Fibroblast of skin of back (primary cell): ENCODE measurements at places on chromosomes 1 and 21.

DNA sequence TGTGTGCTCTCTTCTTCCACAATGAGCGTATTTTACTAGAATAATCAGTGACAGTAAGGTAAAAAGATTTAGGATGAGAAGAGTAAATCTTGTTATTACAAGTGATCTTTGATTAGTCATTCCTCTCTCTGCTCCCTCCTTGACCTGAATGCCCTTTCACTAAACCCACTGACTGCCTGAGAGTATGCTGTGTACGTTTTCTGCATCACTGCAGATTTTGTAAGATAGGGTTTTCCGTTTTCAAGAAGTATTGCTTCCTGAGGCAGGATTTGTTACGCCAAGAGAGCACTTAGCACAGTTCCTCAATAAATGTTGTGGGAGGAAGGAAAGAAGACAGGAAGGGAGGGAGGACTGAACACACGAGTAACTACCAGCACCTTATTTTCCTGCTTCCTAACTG lies 7.7 kb upstream of the LAMB3 start:
- DNase-seq = no peak

DNA sequence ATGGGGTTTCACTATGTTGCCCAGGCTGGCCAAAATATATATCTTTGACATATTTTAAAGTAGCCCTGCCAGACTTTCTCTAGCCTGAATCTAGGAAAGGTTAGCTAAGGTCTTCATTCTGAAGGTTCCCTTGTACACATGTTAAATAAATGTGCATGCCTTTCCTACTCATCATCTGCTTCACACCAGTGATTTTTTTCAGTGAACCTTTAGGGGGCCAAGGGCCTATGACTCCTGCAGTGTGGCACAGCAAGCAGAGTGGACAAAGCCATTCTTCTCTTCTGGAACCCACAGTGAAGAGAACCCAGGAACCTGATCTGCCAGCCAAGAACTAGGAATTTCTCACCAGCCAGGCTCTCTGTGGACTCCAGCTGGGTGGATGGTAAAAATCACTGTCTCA lies 22.9 kb downstream of the CBR1 start:
- no peak for DNase-seq

DNA sequence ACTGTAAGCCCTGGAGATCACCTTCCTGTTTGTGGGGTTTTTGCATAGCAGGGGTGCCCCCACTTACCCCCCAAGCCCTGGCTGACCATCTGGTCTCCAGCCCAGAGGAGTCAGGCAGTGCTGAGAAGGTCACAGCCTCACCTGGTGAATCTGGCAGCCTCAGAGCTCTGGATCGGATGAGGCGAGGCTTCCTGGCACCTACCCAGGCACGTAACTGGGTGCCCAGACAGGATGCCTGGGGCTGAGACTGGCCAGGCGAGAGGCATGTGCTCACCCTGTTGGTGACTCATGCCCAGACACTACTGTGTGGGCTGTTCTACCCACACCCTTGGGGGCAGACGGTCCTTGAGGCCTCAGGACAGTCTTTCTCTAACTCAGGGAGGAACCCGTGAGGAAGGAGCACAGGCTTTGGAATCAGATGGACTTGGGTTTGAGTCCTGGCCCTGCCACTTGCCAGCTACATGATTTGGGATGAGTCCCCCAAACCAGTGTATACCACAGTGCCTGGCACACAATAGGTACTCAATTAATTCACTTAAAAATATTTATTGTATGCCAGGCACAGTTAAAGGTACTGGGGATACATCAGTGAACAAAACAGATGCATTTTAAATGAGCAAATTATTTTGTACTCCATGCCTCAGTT lies 15.1 kb upstream of the PADI3 start:
- peak; percentile 99 for DNase-seq

DNA sequence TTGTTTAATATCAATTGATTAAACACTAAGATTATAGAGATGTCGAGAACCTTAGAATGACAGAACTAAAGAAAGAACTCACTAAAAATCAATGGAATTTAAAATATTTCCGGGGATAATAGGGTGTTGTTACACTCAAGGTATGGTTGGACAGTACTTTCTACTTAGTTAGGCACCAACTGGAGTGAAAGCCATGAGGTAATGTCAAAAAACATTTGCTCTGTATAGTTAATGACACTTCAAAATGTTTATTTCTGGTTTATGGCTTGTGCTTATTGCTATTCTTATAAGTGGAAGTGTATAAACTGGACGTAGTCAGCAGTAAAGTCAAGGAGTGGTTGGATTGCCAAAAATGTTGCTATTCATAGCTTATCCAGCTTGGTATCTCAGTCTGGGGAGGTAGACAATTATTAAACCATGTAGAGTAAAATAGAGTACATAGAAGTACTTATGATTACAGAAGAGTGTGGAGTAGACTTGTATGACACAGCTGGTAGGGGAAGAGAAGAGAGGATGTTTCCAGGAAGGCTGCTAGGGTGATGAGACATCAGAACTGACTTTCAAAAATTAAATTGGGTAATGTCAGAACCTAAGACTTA lies 56.5 kb upstream of the BMP8A start:
- no peak for DNase-seq

DNA sequence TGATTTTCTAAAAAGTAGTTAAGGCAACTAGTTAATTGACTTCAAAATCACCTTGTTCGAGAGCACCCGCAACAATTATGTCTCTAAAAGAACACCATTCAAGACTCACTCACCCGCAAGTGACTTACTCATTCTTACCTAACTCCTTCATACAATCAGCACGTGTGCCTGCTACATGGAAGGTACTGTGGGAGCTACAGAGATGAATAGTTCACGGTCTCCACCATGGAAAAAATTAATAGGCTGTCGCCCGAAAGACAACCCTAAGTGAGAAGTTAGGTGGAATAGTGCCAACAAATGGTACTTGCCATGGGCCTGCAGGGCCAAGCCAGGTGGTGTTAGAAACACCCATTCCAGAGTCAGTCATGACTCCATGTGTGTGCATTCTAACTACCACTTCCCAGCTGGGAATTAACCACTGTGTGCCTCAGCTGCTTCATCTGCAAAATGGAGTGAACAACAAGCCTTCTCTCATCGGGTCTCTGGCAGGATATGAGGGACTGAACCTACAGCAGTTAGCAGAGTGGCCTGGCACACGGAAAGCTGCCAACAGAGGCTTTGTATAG lies 7.1 kb downstream of the SSBP3 start:
- no peak for DNase-seq

GRCh38 chr1:41164727-41165126 lies 77.4 kb downstream of the SCMH1 start:
- DNase-seq = no peak

GRCh38 chr1:48007047-48007446 lies 9.9 kb upstream of the TRABD2B start:
- DNase-seq = no peak

DNA sequence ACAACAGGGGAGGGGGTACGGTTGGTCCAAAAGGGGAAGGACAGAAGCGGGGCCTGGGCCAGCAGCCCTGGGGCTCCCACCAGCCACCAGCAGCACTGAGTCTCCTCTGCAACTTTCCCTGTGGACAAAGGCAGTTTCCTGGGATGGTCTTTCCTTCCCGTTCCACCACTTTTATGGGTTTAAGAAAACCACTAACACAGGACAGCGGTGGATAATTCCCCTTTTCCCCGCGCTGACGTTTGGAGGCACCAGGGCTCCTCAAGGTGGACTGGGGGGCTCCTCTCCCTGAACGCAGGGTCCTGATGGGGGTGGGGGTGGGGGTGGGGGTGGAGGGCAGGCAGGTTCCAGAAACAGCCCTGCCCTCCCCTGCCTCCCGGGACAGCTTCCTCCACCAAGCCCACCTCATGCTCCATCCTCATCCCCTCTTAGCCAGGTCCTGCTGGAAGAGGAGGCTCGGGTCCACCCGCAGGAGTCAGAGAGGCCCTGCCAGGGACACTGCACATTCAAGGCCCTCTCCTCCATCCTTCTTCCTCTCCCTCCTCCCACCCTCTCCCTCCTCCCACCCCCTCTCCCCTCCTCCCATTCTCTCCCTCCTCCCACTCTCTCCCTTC lies 4.8 kb upstream of the COL6A1 start:
- no peak for DNase-seq

DNA sequence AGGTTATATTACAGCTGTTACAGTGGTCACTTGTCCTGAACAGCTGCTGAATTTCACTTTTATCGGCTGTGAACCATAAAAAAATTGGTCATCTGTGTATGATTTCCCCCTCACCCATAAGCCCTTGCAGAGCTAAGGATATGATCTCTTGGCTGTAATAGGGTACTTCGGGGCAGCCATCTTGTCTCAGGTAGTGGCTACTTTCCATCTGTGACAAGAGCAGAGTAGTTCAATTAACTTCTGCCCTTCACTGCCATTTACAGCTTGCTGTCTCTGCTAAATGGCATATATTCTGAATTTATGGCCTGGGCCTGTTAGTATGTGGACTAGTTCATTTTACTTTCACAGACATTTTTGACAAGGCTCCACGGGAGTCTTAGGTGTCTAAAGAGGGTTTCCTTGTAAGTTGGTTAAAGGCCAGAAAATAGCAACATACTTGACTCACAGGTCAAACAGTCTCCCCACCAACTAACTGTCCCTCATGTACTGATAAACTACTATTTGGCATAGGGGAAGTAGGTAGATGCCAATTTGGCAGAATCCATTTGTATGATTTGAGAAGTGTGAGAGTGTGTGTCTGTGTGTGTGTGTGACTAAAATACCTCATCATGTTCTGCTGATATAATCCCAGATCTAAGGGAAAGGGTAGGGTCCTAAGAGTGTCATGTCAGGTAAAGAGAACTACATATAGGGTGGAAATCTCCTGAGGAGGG lies 151.6 kb downstream of the KCTD3 start:
- DNase-seq = no peak

- peak; percentile 67 for DNase-seq
Measured at GRCh38 chr1:59638231-59638711, 176.5 kb upstream of the HOOK1 start.

GRCh38 chr1:226608699-226609505 lies 60.3 kb downstream of the STUM start:
- DNase-seq = peak; percentile 46

- no peak for DNase-seq
Measured at GRCh38 chr21:36949171-36950141, 17.0 kb downstream of the HLCS start.

DNA sequence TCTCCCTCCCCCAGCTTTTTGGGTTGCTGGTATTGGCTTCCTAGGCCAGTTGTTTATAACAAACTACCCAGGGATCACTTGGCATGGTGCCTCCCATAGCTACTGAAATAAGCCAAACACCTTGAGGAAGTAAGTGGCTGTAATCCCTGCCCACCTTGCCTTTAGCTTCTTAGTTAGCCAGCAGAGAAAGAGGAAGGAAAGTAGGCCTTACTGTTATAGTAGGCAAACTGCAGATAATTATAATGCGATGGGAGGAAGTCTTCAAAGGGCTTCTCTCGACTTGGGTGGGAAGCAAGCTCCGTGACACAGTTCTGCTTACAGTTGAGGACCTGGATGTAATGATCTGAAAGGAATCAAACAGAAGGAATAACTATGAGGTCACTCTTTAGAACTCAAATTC lies 8.2 kb downstream of the P3H1 start:
- DNase-seq = no peak
